ENCODE measurements at places on chromosomes 2 and 18. TPM values are rescaled to one million over a fixed set of nuclear protein-coding genes. Genes with fewer than 3 reads are reported as not detected.

Gene MARCO
- not detected for total RNA-seq

Gene ZBTB7C
- total RNA-seq: not detected

Gene SFT2D3
- 5.2 TPM for total RNA-seq

Gene GCFC2
- total RNA-seq: 16.9 TPM

Gene SERPINB13
- not detected for total RNA-seq

Gene PRKAG3
- total RNA-seq: not detected

Gene DIPK1C
- not detected for total RNA-seq

Gene LRP1B
- total RNA-seq: under 0.01 TPM

Gene POTEC
- total RNA-seq: not detected

Gene DNAJC5G
- total RNA-seq: not detected

Gene FSHR
- total RNA-seq: not detected

Gene DOK6
- under 0.01 TPM for total RNA-seq

Gene NDC80
- 36.6 TPM for total RNA-seq

Gene UNC80
- total RNA-seq: not detected

Gene DYNAP
- not detected for total RNA-seq

Gene PLGLB1
- not detected for total RNA-seq

Gene FHOD3
- total RNA-seq: 0.32 TPM

Gene SULT1C3
- total RNA-seq: not detected

Gene GREB1
- 0.30 TPM for total RNA-seq

Gene GAREM1
- 0.32 TPM for total RNA-seq

Gene IHH
- total RNA-seq: not detected

Gene EFR3B
- total RNA-seq: 0.32 TPM

Gene NAT8
- not detected for total RNA-seq

Gene HOXD4
- total RNA-seq: 0.65 TPM

Gene SPATA3
- total RNA-seq: not detected

Gene LHCGR
- not detected for total RNA-seq

Gene DPP4
- total RNA-seq: 69.3 TPM

Gene ABCG5
- total RNA-seq: not detected

Gene ALPP
- not detected for total RNA-seq

Gene MYOM1
- 0.91 TPM for total RNA-seq

Gene CRYGC
- total RNA-seq: not detected

Gene PLEK
- under 0.01 TPM for total RNA-seq

Gene ANKRD44
- total RNA-seq: 3.6 TPM

Gene DYSF
- 75.1 TPM for total RNA-seq

Gene TCF23
- total RNA-seq: not detected

Gene LRRTM1
- not detected for total RNA-seq

Gene RESP18
- not detected for total RNA-seq

Gene GAD1
- 0.97 TPM for total RNA-seq

Gene ETAA1
- total RNA-seq: 16.0 TPM

Gene TSPYL6
- not detected for total RNA-seq
